ENCODE measurements at places on chromosomes 12 and 14.
A peak's percentile ranks its signal among the peaks of the same experiment; 100 is the strongest.

- DNase-seq, result no peak
Observed at GRCh38 chr14:75274050-75274898, 4.4 kb upstream of the FOS start.

GRCh38 chr12:4116251-4117111 is 157.1 kb upstream of the CCND2 start:
- no peak for DNase-seq

- no peak for DNase-seq
Observed at GRCh38 chr12:79747274-79747673, 56.5 kb upstream of the PAWR start.

DNA sequence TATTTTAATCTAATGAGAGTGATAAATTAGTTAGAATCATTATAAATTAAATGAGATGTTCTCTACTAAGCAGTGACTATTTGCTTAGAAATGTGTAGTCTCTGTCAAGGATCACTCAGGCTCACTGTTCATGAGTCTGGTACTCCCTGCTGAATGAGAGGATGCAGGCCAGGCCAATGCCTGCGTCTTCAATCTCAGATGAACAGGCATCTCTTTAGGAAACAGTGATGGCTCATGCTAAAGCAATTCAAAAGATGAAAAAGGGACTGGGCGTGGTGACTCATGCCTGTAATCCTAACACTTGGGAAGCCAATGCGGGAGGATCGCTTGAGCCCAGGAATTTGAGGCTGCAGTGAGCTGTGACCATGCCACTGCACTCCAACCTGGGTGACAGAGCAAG is 106.8 kb downstream of the ZFC3H1 start:
- DNase-seq, result no peak

GRCh38 chr12:106327309-106327869 is 24.9 kb downstream of the TCP11L2 start:
- DNase-seq, result no peak

- DNase-seq, result no peak
Observed at GRCh38 chr12:77847060-77847541, 16.4 kb downstream of the NAV3 start.

DNA sequence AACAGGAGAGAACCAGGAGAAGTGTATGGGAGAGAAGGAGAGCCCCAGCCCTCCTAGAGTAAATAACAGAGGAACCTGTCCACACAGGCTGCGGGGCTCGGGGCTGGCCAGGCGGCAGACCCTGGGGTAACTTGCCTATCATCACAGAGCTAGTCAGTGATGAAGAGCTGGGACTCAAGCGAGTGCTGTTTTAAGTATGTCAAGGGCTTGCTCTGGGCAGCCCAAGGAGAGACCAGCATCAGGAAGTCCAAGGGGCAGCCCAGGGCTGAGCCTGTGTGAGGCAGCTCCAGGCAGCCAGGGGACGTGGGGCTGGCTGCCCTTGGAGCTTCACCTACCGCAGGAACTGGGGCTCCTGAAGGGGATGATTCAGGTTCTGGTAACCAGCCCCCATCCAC is 10.0 kb downstream of the VWF start:
- no peak for DNase-seq

- no peak for DNase-seq
Observed at GRCh38 chr14:80387563-80387981, 176.3 kb upstream of the DIO2 start.

GRCh38 chr14:24279301-24280186 is 8.1 kb upstream of the RABGGTA start:
- DNase-seq, result no peak

GRCh38 chr12:64814432-64814831 is 10.0 kb upstream of the TBC1D30 start:
- DNase-seq, result no peak

DNA sequence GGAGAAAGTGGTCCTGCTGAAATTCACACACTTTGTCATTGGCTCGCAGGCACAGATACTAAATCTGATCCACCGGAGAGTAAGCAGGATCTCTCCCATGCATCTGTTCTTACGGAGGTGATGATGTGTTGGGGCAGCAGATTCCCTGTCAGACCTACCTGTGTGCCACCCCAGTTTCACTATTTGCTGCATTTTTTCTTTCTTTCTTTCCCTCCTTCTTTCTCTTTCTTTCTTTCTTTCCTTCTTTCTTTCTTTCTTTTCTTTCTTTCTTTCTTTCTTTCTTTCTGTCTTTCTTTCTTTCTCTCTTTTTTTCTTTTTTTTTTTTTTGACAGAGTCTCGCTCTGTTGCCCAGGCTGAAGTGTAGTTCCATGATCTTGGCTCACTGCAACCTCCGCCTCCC is 37.4 kb downstream of the WSCD2 start:
- no peak for DNase-seq

DNA sequence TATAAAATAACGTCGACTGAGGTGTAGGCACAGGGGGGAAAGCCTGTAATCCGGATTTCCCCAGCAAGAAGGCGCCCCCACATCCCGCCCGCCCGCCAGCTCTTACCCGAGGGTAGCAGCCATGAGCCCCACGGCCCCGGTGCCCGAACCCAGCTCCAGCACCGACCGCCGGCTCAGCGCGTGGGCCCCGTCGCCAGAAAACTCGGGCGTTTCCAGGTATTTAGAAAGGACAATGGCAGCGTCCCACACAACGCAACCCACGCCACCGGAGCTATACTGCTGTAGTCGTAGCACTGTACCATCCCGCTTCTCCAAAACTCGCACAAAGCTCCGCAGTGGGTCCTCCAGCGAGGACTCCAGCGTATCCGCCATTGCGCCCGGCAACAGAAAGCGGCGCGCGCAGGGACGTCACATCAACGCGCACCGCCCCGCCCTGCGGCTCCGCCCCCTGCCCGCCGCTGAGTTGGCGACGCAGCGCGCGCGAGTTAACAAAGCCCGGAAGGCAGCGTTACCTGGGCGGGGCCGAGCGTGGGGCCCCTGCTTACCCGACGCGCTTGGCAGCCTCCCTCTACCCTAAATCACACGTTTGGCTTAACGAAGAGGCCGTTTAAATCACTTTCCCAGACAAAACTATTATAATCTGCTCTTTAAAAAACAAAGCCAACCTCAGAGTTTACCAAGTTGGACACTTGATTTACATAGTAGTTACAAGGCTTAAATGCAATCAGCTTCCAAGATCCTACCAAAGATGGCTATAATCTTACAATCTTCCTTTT is at the start of gene VCPKMT:
Gene VCPKMT (minus strand): TSS at position 392 of the 776 bp plus-strand sequence. CDS start 20 bp downstream, at position 372.
- DNase-seq, result peak; percentile 95

- DNase-seq, result no peak
Observed at GRCh38 chr12:80015660-80016059, 80.8 kb upstream of the PPP1R12A start.

- no peak for DNase-seq
Observed at GRCh38 chr14:104314251-104314941, 176.0 kb downstream of the KIF26A start.

DNA sequence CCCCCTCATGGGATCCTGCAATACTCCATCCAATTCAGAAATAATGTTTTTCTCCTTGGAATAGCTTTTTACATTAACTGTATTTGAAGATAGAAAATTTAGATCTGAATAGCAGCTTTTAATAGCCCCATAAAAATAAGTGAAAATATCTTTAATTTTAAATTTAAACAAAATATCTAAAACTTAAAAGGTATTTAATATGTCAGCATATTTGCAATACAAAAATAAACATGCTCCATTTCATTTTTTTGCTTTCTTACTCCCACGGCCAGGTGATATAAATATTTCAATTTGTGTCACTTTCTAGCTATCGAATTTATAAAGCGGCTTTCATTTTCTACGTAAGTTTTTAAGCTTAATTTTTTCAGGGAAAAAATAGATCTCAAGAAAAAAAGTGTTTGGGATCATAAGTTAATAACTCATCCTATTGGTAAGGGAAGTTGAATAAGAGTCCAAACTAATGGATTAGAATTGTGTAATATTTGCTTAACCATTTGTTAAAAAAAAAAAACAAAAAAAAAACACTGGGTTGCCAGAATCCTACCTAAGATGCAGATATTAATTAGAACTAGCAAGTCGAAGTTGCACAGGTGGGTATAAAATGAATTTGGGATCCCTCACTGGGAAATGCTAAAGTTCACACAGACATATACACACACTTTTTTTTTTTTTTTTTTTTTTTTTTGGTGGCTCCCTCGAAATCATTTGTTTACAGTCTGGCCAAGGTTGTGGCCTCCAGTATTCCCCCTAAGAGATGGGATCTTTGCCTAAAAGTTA is 47.6 kb downstream of the PPP2R5C start:
- no peak for DNase-seq

- no peak for DNase-seq
Observed at GRCh38 chr12:41140117-41140516, 48.0 kb upstream of the PDZRN4 start.

DNA sequence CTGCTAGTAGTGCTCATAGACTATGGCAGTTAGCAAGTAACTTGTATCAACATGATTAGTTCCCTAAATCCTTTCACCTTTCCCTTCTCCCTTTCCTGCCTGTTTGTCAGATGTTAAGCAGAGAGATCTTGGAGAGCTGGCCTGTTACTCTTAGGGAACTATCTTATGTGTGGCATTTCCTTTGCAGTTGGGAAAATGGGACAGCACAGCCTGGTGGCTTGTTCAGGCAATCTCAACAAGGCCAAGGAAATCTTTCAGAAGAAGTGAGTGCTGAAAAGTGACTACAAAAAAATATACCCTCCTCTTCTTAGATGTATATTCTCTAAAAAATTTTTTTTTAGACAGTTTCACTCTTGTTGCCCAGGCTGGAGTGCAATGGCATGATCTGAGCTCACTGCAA is 7.4 kb downstream of the PARP2 start:
- DNase-seq, result no peak

DNA sequence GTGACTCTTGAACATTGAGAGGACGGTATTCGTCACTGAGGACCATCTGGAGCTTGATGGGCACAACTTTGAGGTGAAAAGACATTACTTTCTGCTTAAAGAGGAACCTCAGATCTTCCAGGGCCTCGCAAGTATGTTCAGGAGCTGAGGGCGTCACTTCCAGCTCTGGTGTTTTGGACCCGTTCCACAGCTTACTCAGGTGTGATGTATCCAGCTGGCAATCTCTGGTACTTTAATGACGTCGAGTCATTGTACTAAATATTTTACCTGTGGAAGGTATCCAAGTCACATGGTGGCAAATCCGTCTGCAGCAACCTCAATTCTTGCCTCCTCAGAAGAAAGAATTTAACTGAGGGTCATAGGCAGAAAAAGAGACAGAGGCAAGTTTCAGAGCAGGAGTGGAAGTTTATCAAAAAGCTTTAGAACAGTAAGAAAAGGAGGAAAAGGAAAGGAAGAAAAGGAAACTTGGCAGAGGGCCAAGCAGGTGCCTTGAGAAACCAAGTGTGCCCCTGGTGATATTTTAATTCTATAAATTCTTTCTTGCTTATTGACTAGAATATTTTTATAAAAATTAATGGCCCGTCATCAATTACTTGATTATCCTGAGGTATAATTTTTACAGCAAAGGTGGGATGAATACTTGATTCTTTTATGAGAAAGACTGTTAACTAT is 250.6 kb downstream of the AEBP2 start:
- DNase-seq, result no peak

GRCh38 chr12:16121953-16122352 is 155.5 kb downstream of the SLC15A5 start:
- DNase-seq, result no peak

- DNase-seq, result no peak
Observed at GRCh38 chr14:103318750-103319419, 15.2 kb upstream of the EIF5 start.

- no peak for DNase-seq
Observed at GRCh38 chr12:70383484-70383883, 17.4 kb downstream of the KCNMB4 start.

GRCh38 chr12:122345042-122345441 is 77.4 kb downstream of the CLIP1 start:
- no peak for DNase-seq

- DNase-seq, result no peak
Observed at GRCh38 chr14:93212432-93212831, 5.4 kb downstream of the UBR7 start.

DNA sequence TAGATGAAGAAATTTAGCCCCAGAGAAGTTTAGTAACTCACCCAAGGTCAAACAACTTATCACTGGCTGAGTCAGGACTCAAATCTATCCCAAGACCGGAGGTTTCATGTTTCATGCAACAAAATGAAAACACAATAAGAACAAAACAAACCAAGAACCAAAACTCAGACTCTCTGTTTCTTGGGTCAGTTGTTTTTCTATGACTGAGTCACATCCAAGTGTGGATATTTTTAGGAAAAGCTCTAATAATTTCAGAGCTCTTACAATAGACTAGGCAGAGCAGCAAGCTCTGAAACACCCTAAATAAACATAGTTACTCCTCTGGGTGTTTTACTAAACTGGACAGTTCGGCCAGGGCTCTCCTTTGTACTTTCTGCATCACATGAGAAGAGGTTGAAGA is 87.6 kb upstream of the PRB2 start:
- no peak for DNase-seq

DNA sequence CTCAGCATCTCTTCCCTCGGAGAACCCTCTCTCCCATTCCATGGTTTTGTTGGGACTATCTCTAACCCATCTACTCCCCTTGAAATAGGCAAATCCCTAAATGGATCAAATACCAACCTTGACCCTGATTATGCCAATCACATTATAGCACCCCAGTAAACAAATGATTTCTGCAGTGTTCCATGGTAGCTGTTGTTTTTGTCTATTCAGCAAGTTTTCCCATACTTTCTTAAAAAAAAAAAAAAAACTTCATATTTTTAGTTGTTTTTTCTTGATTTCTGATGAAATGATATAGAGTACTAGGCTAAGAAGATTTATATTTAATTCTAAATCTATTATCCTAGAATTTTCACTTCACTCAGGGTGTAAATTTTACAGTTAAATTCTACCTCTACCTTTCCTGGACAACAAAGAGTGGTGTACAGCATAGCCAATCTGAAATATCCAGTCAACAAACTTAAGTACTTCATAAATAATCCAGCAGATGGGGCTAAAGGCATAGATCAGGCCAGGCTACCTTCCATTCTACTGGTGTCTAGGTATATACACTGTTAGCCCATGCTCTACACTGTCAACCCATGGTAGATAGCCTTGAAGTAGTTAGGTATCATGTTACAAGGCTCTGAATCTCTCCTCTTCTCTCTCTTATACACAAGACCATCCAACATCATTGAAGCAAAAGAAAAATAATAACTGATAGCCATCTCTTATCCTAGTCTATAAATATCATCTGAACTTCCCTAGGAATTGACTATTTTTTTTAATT is 82.2 kb downstream of the PLEKHG7 start:
- peak; percentile 83 for DNase-seq

DNA sequence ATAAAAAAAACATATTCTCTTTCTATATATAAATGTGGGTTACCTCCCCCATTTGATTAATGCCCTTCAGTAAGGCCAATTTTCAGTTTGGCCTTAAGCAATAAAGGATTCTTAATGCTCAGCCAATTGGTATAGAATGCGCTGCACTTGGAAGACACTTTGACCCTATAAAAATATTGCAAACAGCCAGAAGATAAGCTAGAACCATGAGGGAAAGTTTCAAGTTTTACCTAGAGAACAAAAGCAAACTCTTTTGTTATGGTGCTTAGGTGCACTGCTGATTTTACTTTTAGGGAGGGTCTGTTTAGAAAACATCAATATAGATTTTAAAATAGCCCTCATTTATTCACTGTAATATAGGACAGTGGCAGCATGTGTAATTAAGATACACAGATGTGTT is 251.6 kb upstream of the SLC16A7 start:
- DNase-seq, result no peak

GRCh38 chr14:60175255-60175902 is 10.2 kb upstream of the DHRS7 start:
- no peak for DNase-seq

Measured in erythroblast (primary cell).